Chondrocyte (in vitro differentiated cells): ENCODE measurements at places on chromosomes 5 and 9.

DNA sequence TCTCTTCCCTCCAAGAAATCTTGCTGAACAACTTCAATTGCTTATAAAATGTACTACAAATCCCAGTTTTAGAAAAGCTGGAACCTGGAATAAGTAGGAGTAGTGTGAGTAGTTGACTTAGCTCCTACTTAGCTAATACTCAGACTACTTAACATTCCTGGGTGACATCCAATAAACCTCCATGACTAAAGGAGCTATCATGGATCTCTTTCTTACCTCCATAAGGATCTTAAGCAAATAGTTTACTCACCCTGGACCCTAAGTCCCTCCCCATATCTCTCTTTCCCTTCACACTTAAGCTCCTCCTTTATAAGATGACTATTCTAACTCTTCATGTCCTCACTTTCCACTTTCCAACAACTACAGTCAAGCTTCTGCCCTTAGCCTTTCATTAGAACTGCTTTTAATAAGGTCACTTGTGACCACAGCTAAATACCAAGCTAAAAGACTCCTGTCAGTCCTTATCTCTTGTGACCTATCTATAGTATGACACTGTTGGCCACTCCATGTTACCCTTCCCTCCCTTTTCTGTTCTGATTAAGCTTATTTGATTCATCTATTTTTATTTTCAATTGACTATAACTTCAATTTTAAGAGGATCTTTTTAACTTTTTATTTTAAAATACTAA, 194.9 kb downstream of the RFX3 start:
- no peak for DNase-seq

DNA sequence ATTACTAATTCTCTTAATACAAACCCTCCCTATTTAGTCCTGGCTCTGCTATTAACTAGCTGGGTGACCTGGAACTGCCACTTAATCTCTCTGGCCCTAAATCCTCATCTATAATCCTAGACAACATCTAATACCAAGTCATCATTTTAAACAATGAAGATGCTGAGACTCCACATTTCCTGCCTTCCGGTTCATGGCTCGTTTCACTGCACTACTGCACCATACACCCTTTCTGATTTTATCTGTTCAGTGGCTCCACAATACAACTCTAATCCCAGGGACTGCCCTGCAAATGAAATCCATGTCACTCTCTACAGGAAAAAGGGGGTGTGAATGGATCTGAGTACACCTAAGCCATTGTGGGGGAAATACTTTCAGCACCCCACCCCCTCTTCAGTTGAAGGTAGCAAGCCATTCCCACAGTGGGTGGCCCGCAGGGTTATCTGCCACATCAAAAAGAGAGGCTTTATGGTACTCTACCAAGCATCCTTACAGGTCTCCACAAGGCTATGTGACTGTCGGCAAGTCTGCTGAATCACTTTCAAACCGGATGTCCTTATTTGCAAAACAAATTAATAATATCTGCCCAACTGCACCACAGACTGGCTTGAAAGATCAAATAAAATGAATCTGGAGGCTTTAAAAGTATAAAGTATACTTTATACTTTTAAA, 89.5 kb downstream of the EPB41L4A start:
- DNase-seq: no peak

DNA sequence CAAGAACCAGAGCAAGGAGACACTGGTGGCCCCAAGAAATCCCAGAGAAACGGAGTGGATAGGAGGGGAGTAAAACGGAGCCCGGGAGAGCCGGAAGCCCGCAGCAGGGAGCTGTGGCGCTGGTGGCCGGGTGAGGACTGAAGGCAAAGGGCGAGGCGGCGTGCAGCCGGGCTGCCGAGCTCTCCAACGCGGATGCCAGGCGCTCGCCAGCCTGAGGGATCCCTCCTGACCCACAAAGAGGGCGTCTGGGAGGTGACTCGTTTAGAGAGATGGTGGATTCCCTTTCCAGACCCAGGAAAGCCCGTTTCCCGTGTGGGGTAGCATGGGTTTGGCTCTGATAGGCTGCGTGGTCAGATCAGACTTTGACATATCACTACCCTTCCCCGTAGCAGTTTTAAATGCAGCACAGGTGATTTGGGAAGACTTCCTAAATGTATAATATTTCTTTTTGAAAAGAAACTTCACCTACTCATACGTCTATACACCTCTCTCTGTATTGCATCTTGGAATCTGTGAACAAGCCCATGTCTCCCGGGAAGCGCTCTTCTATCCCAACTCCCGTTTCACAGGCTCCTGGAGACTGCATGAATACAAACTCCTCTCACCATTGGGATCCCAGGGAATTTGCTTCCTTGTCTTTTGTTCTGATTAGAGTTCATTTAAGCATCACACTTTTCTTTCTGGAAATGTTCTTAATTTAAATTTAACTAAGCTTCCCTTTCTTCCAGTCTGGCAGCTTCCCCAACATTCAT, 158.1 kb downstream of the C9orf152 start:
- peak; percentile 87 for DNase-seq

DNA sequence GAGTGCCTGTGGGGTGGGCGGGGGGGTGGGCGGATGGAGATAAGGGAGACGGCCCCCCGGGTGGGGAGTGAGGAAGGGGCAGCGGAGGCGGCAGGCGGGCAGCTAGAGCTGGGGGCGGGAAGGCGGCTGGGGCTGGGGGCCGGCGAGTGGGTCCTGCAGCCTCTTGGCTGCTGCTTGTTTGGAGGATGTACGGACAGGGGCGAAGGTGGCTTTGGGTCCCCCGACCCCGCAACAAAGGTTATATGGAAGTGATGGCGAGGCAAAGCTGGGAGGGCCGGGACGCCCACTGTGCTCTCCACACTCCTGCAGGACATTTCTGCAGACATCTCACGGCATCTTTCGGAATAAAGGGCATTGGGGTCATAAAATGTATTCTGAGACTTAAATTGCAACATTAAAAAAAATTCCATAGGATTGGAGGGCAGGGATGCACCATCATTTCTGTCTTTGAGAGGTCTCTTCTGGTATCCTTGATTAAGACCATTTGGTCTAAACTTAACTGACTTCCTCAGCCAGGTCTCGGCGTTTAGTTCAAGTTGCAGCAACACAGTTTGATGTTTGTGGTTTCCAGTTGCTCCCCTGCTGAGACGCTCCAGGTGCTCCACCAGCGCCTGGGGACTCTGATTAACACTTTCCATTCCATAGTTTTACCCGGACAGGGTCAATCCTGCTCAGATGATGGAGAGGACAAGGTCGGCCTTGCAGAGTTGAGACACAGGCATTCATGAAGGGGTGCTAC, 101.6 kb upstream of the SSBP2 start:
- no peak for DNase-seq

GRCh38 chr9:24464319-24464951, 81.3 kb downstream of the IZUMO3 start:
- DNase-seq: no peak
